ENCODE measurements at places on chromosomes 1 and 21.

DNA sequence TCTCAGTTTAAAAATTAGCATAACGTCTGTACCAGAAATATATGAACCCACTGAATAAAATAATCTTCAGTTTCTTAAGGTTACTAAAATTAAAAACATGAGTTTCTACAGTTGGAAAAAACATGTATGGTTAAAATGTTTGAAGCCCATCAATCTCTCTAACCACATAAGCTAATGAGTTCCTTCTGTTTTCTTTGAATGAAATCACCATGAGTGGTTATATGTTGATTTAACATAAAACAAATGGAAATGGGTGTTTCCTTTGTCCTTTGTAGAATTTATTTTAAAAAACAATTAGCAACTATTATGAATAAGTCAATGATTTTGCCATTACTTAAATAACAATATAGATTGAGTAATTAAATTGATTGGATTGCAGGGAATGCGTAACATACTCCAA lies 3.0 kb upstream of the ADGRL2 start:
- no peak for DNase-seq

GRCh38 chr1:93959413-93959812 lies 50.2 kb upstream of the GCLM start:
- no peak for DNase-seq

DNA sequence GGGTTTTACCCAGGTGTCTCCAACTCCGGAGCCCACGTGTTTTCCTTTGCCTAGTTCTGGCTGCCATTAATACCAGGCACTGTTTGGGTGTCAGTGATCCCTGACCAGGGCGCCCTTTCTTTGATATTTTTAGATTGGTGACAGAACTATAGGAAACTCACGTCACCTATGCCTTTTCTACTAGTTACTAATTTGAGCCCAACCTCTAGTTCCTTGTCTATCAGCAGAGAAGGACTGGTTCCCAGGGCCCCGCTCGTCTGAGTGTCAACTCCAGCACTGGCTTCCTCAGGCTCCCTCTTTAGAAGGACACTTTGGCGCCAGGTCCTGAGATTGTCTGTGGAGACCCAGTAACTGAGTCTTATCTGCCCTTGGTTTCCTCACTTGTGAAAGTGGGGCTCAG lies 9.4 kb downstream of the MFN2 start:
- no peak for DNase-seq

- no peak for DNase-seq
Measured at GRCh38 chr1:117240547-117240946, 29.8 kb upstream of the VTCN1 start.

DNA sequence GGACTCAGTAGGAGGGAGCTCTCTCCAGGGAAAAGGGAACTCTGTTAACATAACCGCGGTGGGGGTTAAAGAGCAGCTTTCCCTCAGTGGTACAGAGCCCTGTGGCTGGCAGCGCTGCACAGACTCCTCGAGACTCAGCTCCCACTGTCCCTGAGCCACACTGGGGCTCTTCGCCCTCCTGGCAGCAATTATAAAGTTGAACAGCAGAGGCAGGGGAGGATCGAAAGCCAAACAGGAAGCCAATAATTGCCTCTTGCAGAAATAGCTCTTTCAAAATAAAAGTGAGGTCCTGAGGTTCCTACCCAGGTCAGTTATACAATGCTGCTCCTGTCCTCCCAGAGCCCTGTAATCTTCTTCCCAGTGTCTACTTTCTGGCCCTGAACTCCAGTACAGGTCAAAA lies 77.0 kb downstream of the FAM78B start:
- no peak for DNase-seq

- no peak for DNase-seq
Measured at GRCh38 chr1:32917521-32917920, 16.3 kb upstream of the TMEM54 start.

DNA sequence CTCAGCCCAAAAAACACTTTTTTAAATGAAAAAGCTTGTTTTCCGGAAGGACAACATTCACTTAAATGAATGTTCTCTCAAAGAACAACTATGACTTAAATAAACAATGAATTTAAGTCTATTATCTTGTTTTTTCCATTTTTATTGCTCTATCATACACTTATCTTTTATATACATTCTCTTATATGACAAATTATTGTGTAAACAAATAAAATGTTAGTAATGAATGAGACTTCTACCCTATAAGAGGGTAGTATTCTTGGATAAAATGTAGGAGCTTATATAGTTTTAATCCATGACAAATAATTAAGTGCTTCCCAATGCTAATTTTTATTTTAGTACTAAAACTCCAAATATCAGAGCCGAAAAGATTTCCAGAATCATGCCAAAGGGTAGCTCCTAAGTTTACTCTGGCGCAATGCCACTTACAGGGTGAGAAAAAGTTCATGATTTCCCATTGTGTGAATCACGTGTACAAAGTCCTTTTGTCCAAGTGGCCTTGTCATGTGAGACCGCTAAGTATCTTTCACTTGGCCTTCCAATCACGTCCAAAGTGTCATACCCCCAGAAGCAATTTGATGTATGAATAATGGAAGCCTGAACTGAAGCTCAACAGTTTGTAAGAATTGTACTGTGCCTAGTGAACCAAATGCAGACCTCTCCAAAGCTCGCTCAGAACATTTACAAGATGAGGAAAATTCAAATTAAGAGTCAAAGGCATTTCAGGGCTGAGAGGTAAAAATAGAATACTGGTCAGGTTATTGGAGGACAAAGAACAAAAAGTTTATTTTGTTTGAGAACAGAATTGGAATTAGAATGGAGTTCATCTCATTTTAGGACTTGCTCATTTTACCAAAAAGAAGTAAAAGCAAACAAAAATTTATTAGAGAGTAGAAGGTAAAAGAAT lies 56.6 kb upstream of the C1orf21 start:
- no peak for DNase-seq

GRCh38 chr1:56663846-56664245 lies 18.7 kb downstream of the PRKAA2 start:
- no peak for DNase-seq

GRCh38 chr1:15016001-15016400 lies 137.5 kb upstream of the TMEM51 start:
- no peak for DNase-seq

DNA sequence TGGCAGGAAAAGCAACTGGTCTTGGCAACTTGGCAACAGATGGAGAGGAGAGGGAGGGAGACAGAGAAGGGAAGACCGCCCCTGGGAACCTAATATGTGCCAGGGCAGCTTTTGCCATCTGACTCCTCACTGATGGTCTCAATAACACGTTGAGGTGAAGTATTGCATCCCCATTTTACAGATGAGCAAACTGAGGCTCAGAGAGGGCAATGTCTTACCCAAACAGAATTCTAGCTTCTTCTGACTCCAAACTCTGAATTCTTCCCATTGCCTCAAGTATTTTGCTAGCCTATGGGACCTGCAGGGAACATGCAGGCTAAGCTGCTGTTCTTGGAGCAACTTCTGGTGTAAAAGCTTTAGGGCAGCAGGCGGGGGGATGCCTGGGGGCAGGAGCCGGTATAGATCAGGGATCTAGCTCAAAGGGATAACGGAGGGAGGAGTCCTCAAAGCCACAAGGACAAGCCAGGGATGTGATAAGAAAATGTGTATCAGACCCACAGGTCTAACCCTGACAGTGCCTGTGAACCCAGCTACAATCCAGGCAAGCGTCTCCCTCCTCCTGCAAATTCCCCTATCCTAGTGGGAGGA lies 7.2 kb upstream of the GUCA2A start:
- DNase-seq: no peak

All from activated T-cell treated with anti-CD3 and anti-CD28 coated beads, Interleukin-2, amount 50 U/mL, for 24 hours (primary cell).